ENCODE measurements at places on chromosomes 13 and 19.

- DNase-seq = no peak
Observed at GRCh38 chr19:31553846-31554215, 204.6 kb upstream of the TSHZ3 start.

DNA sequence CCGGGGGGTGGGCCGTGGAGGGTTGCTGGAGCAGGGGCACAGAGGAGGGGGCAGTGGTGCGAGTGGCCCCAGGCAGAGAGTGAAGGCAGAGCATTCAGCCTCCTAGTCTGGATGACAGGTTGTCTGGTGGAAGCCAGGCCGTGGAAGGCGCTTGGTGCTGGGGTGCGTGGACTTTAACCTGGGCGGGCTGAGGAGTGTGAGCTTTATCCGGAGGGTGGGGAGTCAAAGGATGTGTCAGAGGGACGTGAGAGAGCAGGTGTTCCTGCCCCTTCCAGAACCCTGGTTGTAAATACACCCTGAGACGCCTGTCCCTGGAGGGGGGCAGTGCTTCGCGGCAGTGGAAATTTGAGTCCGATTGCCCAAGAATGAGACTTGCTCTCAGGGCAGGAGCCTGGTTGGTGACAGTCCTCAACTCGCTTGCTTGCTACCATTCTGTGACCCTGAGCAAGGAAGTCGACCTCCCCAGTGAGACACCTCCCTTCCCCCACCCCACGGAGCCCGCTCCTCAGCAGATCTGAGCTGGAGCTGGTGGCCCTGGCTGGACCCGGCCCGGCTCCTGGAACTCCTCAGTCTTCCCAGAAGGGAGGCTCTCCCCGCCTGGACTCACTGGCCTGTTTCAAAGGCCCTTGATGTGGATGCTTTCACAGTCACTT is 2.3 kb downstream of the SPPL2B start:
- no peak for DNase-seq

DNA sequence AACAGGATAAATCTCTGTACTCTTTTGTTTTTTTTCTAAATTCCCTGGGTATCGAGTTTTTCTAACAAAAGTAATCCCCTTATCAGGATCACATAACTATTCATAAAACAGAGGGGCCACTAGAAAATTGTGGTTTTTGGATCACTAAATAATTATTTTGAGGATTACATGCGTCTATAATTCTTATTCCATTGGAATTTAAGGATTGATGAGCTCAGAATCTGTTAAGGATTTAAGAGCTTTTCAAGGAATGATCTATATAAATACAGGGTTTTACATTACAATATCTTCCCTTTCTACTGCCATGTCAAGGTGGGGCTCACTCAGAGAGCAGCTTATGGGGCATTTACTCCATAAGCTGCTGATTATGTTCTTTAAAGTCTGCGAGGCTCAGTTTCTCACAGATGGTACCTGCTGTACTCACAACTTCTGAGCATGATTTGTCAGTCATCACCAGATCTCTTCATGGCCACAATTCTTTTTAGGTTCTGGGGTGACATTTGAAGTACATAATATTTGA is 449.8 kb downstream of the PCDH17 start:
- DNase-seq = no peak

- DNase-seq = no peak
Observed at GRCh38 chr19:55220525-55220924, 8.0 kb downstream of the TMEM86B start.

DNA sequence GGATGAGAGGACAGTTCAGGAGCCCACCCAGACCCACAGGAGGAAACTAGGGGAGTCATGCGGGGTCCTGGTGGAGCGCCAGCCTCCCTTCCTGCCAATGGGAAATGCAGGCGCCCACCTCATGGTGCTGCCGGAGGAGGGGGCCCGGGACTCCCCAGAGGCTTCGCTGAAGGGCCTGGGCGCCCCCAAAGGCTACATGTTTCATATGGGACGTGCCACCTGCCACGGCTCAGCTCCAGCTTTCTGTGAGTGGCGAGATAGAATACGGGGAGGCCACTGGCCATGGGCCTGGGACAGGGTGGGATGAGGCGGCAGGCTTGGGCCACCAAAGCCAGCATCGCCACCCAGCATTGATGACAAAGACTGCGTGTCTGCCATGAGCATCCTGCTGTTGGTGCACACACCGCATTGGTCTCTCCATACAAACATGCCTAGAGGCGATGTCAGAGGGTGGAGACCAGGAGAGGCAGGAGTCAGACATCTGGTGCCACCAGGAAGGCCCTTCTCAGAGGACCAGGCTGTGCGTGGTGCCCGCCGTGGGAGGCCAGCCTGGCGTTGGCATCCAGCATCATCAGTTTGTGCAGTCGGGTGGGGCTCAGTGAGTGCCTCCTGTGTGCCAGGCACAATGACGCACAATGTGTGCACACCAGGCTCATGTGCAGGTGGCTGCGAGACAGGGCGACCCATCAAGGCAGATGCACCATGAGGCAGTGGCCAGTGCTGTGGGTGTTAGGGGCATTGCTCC is 1.2 kb upstream of the F10 start:
- DNase-seq = no peak

- no peak for DNase-seq
Observed at GRCh38 chr13:44431150-44431549, 57.5 kb downstream of the SERP2 start.

- no peak for DNase-seq
Observed at GRCh38 chr19:28239270-28239669, 973.7 kb downstream of the UQCRFS1 start.

DNA sequence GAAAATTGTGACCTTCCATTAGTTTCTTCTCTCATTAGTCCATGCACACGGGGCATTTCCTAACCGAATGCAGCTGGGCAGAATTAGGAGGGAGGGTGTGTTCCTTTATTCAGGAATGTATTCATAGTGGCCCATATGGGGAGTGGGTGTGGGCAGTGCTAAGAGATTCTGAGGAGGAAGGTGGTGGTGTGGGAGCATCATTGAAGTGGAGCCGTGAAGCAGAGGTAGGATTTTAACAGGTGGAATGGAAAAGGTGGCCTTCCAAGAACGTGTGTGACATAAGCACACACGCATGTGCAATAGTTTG is 134.2 kb downstream of the MTUS2 start:
- DNase-seq = no peak

- no peak for DNase-seq
Observed at GRCh38 chr13:108573455-108573854, 56.0 kb upstream of the MYO16 start.

GRCh38 chr19:8366121-8366581 is 2.2 kb downstream of the ANGPTL4 start:
- DNase-seq = no peak

GRCh38 chr13:113660066-113660465 is 2.1 kb upstream of the ATP4B start:
- DNase-seq = no peak

DNA sequence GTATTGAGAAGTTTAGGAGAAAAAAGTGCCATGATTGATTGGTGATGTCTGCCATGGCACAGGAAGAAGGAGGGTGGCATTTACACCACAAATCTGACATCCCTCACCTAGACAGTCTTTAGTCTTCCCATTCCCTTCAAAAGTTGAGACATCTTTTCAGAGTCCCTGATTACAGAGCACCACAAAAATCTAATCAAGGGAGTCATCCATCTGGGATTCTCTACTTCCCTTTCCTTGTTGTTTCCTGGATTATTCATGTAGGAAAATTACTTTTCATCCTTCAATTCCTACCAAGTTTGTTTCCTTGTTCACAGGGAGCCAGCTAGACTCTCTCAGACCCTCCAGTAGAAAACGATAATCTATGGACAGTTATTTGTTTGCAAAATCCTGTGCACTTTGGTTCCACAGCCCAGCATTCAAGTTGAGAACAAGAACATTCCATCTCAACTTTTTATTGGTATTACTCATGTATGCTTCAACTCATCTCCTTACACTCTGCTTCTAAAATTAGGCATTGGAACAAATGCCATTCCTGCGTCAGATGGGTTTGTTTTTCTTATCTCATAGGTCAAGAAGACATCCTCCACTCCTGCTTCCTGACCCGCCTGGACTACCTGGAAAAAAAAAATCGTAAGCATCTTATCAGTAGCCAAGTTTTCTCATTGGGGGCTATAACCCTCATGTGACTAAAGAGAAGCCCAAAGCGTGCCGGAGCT is 259.9 kb downstream of the FOXO1 start:
- no peak for DNase-seq

- no peak for DNase-seq
Observed at GRCh38 chr13:79528356-79528755, 47.4 kb downstream of the NDFIP2 start.

- no peak for DNase-seq
Observed at GRCh38 chr19:33487901-33488800, 33.4 kb downstream of the PEPD start.

DNA sequence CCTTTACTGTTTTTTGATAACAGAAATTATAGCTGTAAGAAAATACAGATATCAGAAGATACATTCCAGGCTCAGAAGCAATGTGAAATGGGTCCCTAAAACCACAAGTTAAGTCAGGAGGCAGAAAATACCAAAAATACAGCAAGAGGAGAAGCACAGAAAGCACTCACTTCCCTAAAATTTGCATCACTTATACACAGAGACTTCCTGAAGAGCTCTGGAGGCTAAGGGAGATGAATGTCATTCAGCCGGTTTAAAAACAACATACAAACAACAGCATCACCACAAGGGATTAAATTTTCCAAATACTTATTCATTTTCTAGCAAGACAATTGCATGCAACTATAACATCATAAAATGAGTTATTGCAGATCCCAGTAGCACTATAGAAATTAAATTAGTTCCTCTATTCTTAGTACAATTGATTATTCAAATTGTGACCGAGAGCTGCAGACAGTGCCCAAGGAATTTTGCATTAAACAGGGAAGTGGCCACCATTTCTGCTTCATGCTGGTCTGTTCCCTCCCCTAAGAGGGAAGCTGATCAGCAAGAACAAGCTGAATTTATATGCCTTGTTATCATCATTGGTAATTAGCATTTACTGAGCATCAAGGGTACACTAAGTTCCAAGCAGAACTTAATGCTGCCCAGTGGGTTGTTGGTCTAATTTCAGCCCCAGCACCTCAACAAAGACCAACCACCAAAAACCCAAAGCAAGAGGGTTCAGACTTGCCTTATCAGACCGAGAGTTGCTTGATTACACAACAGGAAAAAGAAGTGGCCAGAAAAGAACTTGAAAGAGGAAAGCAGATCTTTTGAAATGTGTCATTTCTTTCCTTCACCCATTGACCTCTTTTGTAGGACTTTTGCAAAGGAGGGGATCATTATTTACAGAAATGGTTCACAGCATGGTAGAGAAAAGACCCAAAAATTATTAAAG is 140.7 kb downstream of the KCTD12 start:
- DNase-seq = peak; percentile 70

- no peak for DNase-seq
Observed at GRCh38 chr13:82747958-82748357, 1134.3 kb downstream of the SLITRK1 start.

GRCh38 chr13:76035711-76036110 is 399.6 kb downstream of the LMO7 start:
- no peak for DNase-seq

DNA sequence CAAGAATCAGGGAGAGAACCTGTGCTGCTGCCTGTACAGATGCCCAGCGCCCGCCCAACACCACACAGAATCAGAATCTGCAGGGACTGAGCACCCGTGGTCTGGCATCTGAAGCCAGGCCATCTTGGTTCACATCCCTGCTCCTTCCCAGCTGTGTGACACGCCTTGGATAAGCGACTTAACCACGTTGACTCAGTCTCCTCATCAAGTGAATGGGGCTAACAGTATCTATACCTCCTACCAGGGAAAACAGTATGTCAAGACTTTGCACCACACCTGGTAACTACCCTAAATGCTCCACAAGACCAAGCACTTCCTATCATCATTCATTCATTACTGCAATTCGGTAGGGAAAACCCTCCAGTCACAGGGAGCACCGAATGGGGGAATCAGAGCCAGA is 1.2 kb downstream of the RANBP3 start:
- no peak for DNase-seq
